A549 treated with Hydrocortisone at 1 μM for 4 hours (cell line): ENCODE measurements at places on chromosomes 7 and 10. TPM values are rescaled to one million over a fixed set of nuclear protein-coding genes. Genes with fewer than 3 reads are reported as not detected.

PPP1R3C gene
- 19.9 to 28.4 TPM (median 24.2 TPM) in 5 replicates for total RNA-seq

TMEM229A gene
- total RNA-seq: not detected in 5 replicates

CD36 gene
- total RNA-seq: 0.10 to 0.43 TPM (median 0.19 TPM) in 4 of 5 replicates, not detected in the other

TMEM178B gene
- 1.2 to 2.1 TPM (median 1.5 TPM) in 5 replicates for total RNA-seq

ARHGEF5 gene
- 2.5 to 2.9 TPM (median 2.7 TPM) in 5 replicates for total RNA-seq

CYP3A5 gene
- total RNA-seq: 1.5 to 2.2 TPM (median 1.8 TPM) in 5 replicates

ITPRID1 gene
- total RNA-seq: not detected in 5 replicates

TMEM184A gene
- total RNA-seq: 7.0 to 9.9 TPM (median 9.0 TPM) in 5 replicates

AGBL3 gene
- 0.92 to 1.6 TPM (median 1.4 TPM) in 5 replicates for total RNA-seq

GRM3 gene
- not detected in 5 replicates for total RNA-seq

TLL2 gene
- total RNA-seq: 0.11 to 0.16 TPM (median 0.12 TPM) in 5 replicates

KLF14 gene
- total RNA-seq: 0.03 to 0.07 TPM (median 0.05 TPM) in 4 of 5 replicates, not detected in the other

CRTAC1 gene
- 1.0 to 1.4 TPM (median 1.3 TPM) in 5 replicates for total RNA-seq

MKI67 gene
- total RNA-seq: 57.6 to 86.2 TPM (median 60.4 TPM) in 5 replicates

ZNF503 gene
- total RNA-seq: 6.7 to 9.0 TPM (median 8.5 TPM) in 5 replicates

CCL24 gene
- not detected in 5 replicates for total RNA-seq
